ENCODE measurements at places on chromosomes 11 and 22.
A peak's percentile ranks its signal among the peaks of the same experiment; 100 is the strongest.

DNA sequence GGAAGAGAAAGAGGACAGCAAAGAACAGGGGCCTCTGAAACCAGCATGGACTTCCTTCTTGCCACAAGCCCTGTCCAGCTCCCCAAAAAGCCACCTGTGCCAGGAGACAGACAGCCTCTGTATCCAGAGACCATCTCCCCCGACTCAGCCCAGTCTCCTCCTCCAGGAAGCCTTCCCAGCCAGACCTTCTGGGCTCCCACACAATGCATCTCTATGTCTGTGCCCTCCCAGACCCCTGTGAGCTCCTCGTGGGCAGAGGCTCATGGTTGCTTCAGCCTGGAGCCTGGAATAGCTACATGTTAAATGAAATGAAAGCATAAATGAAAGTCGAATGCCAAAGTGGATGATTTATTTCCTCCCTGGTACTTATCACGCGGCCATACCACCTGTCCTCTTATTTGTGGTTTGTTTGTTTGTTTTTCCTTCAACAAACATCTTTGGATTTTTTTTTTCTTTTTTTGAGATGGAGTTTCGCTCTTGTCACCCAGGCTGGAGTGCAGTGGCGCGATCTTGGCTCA, 7.3 kb upstream of the ARAP1 start:
- DNase-seq, result no peak

GRCh38 chr11:2998073-2998850, 6.1 kb upstream of the NAP1L4 start:
- DNase-seq, result no peak

GRCh38 chr11:128763224-128763623, 69.4 kb downstream of the FLI1 start:
- no peak for DNase-seq

DNA sequence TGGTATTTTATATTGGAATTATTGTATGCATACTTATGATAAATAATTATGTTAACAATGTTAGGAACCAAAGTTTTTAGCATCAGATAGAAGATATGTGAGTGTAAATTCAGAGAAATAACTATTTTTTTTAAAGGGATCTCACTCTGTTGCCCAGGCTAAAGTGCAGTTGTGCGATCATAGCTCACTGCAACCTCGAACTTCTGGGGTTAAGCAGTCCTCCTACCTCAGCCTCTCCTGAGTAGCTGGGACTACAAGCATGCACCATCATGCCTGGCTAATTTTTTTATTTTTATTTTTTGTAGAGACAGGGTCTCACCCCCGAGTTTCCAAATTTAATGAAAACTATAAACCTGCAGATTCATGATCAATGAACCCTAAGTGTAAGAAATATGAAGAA, 33.6 kb upstream of the RCE1 start:
- no peak for DNase-seq

DNA sequence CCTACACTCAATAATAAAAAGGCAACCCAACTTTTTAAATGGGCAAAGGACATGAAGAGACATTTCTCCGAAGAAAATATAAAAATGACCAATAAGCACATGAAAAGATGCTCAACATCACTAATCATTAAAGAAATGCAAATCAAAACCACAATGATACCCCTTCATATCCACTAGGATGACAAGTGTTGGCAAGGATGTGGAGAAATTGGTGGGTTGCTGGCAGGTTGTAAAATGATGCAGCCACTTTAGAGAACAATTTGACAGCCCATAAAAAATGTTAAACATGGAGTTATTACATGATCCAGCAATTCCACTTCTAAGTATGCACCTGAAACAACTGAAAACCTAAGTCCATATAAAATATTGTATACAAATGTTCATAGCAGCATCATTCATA, 73.2 kb upstream of the LMO2 start:
- no peak for DNase-seq

GRCh38 chr11:133579165-133580031, 47.1 kb upstream of the OPCML start:
- peak; percentile 58 for DNase-seq

GRCh38 chr11:19352072-19352770, 111.5 kb upstream of the E2F8 start:
- no peak for DNase-seq

GRCh38 chr22:41401781-41402648, 20.3 kb downstream of the TEF start:
- DNase-seq, result no peak

DNA sequence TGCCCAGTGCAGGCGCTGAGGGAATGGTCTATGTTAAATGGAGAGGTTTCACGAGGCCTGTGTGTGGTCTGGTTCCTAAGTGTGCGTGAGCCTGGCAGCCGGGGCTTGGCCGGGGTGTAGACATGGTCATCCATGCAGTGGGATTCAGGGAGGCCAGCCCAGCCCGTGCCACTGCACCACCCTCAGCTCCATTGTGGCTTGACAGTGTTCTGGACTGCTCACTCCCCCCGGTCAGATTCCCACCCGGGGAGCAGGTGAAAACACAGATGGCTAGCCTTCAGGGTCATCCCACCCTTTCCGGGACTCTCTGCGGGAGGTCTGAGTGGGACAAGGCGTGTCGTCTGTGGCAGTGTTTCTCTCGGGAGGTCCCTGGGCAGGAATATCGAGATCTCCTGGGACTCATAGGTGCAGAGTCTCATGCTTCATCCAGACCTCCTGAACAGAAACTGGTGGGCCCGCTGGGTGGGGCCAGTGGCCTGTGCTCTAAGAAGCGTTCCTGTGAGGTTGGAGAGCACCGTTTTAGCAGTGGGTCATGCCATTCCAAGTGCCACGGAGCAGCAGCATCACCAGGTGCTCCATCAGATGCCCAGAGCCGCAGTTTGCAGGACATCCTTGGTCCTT, 52.3 kb downstream of the ST14 start:
- DNase-seq, result peak; percentile 33

GRCh38 chr22:47155131-47155885, 392.9 kb downstream of the TBC1D22A start:
- no peak for DNase-seq
